ENCODE measurements at places on chromosomes 2 and 18.

DNA sequence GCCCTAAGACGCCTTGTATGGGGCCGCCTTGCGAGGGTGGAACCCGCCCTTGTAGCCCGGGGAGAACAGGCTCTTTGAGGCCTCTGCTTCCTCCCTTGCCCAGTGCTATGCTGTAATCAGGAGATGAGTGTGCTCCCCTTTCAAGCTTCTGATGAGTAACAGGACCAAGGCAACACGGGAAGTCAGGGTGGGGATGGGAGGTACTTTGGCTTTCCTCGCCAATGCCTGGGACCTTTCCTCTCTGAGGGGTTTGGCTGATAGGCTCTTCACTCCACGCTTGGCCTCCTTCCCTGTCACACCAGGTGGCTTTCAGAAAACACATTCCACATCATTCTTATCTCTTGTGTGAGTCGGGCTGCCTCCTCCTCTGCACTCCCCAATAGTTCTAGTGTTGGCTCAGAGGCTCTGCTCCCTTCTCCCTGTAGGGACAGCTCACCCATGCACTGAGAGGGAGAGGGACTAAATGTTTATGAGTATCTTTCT lies 223.7 kb upstream of the TRIB2 start:
- no peak for DNase-seq

GRCh38 chr18:41939326-41939725 lies 15.7 kb upstream of the PIK3C3 start:
- no peak for DNase-seq

- no peak for DNase-seq
These were observed 183.4 kb downstream of the MYO3B start for GRCh38 chr2:170361090-170361936.

GRCh38 chr2:25926984-25927756 lies 48.9 kb upstream of the ASXL2 start:
- no peak for DNase-seq

DNA sequence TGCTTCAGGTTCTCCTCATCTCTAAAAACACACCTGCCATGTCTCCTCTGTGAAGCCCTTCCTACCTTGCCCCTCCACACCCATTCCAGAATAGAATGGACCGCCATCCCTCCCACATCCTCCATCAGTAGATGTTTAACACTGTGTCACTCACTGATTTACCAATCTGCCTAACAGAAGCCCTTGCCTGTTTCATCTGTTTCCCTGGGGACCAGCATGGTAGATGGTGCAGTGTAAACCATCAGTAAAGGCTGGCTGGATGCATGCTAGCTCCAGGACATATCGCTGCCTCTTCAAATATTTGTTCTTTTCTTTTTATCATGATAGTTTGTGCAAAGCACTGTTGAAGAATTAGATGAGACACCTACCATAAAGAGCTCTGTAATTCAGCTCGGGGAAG lies 271.4 kb downstream of the PIEZO2 start:
- no peak for DNase-seq

- DNase-seq = no peak
These were observed 163.5 kb upstream of the NT5C1B start for GRCh38 chr2:18752667-18753422.

DNA sequence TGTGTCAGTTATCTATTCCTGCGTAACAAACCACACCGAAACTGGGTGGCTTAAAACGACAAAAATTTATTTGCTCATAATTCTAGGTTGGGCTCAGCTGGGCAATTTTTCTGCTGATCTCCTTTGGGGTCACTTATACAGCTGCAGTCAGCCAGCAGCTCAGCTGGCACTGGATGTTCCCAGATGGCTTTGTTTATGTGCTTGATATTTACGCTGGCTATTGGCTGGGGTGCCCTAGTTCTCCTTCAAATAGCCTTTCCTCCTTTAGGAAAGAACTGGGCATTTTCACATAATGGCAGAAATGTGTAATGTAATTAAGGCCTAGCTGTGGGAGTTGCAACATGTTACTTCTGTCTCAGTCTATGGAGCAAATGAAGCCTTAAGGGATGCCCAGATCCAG lies 142.2 kb downstream of the B3GNT2 start:
- no peak for DNase-seq

DNA sequence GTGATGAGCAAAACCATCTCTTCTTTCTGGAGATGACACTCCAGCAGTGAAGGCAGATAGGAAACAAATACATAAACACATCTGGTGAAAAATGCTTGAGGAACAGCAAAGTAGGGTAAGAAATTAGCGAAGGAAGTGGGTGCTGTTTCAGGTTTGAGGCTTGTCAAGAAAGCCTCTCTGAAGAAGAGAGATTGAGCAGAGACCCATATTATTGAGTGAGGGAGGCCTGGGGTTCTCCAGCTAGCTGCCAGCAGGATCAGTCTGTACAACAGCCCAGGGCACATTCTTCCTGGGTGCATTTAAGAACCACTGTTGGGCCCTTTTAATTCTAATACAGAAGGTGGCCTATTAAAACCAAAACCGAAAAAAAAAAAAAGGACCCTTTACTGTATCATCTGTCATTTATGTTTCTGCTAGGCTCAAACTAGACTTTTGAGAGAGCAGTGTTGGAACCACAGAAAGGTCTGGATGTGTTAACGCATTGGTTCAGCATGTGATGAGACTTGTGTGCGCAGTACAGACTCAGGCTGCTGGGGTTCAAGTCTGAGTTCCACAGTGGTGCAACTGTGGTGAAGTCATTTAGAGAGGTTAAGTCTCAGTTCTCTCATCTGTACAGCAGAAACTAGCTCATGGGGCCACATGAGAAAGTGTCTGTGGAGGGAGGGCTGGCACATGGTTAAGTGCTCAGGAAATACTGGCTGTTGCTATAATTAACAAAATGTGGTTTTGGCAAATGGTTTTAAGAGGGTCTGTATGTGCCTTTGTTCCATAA lies 28.9 kb downstream of the MGAT5 start:
- no peak for DNase-seq

- DNase-seq = no peak
These were observed 105.5 kb upstream of the GLI2 start for GRCh38 chr2:120630031-120630701.

GRCh38 chr2:130729322-130730299 lies 741 bp downstream of the GPR148 start:
- no peak for DNase-seq

DNA sequence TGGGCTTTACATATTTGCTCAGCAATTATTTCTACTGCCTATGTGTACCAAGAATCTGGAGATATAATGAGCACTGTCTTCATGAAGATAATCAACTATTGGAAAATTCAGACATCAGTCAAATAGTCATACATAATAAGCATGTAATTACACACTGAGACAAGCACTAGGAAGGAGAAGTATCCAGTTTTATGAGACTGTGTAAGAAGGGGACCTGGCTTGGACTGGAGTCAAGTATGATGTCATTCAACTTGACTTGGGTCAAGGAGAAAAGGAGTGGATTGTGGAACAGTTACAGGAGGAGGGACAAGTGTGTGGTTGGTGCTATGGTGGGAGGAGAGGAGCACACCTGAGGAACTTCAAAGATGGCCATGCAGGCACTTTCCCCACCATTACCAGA lies 419.8 kb upstream of the TRIB2 start:
- DNase-seq = no peak

- DNase-seq = no peak
These were observed 47.2 kb upstream of the TMEM163 start for GRCh38 chr2:134765987-134766386.

GRCh38 chr18:62321201-62321600 lies 3.9 kb upstream of the TNFRSF11A start:
- DNase-seq = no peak

- DNase-seq = no peak
These were observed 319.6 kb downstream of the PTH2R start for GRCh38 chr2:208726242-208726641.

GRCh38 chr2:222306393-222307142 lies 7.8 kb upstream of the PAX3 start:
- DNase-seq = no peak

DNA sequence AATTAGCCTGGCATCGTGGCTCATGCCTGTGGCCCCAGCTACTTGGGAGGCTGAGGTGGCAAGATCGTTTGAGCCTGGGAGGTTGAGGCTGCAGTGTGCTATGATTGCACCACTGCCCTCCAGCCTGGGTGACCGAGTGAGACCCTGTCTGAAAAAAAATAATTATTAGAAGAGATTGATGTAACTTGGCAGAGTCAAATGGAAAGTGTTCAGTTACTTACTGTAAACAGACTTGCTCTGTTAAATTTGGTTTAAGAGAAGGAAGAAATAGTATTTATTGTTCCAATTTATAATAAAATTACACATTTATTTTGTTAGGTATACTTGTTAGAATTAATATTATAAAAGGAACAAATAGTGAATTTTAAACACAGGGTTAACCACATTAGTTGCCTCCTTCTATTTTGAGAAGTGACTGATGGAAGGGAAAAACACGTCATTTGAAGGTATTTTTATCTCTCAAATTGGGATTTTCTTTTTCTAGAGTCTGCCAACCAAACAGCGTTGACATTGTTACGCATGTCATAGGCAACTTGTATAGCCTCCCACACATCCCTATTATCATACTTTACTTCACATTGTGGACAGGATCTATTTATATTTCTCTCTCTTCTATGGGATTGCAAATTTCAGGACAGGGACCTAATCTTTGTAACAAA lies 118.8 kb upstream of the B3GNT2 start:
- DNase-seq = no peak

DNA sequence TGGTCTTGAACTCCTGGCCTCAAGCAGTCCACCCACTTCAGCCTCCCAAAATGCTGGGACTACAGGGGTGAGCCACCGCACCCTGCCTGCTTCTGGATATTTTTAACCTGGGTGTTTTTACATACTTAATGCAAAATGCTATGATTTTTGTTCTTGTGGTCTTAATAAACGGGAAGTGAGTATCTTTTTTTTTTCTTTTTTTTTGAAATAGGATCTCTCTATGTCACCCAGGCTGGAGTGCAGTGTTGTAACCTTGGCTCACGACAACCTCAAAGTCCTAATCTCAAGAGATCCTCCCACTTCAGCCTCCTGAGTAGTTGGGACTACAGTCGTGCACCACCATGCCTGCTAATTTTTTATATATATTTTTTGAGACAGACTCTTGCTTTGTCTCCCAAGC lies 19.2 kb upstream of the ASXL2 start:
- DNase-seq = no peak

DNA sequence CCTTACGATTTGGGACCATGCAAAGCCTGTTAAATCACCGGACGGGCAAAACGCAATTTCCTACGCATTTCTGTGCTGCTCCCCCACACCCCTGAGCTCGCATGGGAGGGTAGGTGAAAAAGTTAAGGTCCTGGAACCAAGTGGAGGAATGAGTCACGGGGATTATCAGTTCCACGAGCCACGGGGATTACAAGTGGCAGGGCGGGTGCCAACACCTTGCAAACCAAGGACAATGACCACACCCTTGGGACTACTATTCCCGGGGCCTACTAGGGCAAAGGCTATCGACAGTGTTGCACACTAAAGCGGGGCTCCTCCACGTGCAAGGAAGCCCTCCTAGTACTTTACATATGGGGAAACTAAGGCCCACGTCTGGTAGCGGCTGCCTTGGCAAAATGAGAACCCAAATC lies 447 bp downstream of the RETSAT start:
- DNase-seq = no peak

GRCh38 chr2:68098291-68098797 lies 35.5 kb upstream of the C1D start:
- DNase-seq = no peak

- no peak for DNase-seq
These were observed 24.5 kb downstream of the KCNF1 start for GRCh38 chr2:10935953-10936942.

DNA sequence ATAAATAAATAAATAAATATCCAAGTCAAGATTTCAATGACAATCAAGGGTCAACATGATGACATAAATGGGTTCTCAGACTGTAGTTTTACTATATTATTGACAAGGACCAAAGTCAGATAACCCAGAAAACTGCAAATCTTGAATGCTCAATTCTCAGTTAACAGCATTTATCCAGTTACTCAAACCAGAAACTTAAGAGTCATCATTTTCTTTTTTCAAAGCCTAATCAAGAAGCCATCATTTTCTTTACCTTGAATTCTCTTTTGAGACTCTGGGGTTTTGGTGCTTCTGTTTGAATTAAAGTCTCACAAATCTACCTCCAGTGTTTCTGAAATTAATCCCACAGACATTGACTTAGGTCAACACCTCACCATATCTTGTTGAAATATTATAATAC lies 14.1 kb downstream of the TRMT61B start:
- DNase-seq = no peak

DNA sequence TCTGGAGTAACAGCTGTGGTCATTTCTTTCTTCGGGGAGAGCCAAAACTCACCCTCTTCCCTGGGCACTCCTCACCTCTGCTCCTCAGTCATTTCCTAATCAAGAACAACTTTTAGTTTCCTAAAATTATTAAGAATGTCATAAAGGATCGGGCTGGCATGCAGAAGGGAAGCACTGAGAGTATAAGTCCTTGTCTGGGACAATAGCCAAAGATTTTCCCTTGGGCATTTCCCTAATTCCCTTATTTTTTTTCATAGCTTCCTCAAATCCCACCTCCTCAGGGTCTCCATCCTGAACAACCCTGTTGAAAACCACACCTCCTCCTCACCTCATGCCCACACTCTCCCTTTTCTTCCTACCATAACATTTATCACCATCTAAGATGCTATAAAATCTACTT lies 115.0 kb downstream of the MREG start:
- DNase-seq = no peak

GRCh38 chr2:64873472-64873924 lies 115.7 kb upstream of the SLC1A4 start:
- no peak for DNase-seq

DNA sequence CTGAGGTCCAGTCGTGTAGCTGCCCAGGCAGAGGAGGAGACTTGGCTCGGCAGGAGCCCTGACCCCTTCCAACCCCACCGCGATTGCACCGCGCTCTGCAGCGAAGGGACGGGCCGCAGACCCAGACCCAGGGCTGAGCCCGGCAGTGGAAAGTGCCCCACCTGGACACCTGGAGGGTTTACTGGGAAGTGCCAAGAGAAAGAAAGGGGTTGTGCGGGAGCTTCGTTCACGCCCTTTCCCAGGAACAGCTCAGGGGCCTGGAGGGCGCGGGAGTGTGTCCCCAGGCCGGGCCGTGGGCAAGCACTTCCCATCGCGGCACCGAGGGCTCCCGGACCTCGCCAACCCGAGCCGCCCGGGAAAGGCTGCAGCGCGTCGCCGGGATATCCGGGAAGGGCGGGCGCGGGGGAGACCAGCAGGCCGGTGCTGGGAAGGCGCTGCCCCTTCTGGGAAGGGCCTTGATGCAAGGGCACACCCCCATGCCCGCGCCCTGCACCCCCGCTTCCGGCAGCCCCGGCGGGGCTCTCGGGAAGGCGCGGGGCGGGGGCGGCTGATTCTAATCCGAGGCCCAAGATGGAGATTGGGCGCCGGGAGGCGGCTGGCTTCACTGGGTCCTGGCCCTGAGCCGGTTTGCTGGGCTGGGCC lies 36.1 kb upstream of the MRPL33 start:
- DNase-seq = no peak

GRCh38 chr2:204177977-204178522 lies 241.5 kb downstream of the ICOS start:
- no peak for DNase-seq

- DNase-seq = no peak
These were observed 95.6 kb downstream of the LAMA3 start for GRCh38 chr18:23784832-23785245.
